ENCODE measurements at places on chromosomes 4 and X. TPM values are rescaled to one million over a fixed set of nuclear protein-coding genes. Genes with fewer than 3 reads are reported as not detected.

HEPH gene
- total RNA-seq = 0.20 TPM

CT45A1 gene
- not detected for total RNA-seq

PNMA6F gene
- total RNA-seq = not detected

HERC5 gene
- total RNA-seq = 57.7 TPM

PARM1 gene
- total RNA-seq = not detected

NPY1R gene
- not detected for total RNA-seq

AP1S2 gene
- 21.0 TPM for total RNA-seq

GAGE12J gene
- total RNA-seq = not detected

ZFP42 gene
- total RNA-seq = 0.12 TPM

MAGEB10 gene
- total RNA-seq = not detected

GYPB gene
- not detected for total RNA-seq

TMSB15A gene
- 0.54 TPM for total RNA-seq

GATA1 gene
- total RNA-seq = not detected

TMEM187 gene
- total RNA-seq = 5.2 TPM

BEX5 gene
- total RNA-seq = 1.4 TPM

FMR1 gene
- total RNA-seq = 58.8 TPM

MSX1 gene
- not detected for total RNA-seq

MAGEE2 gene
- total RNA-seq = not detected

CXorf49 gene
- total RNA-seq = not detected

ARHGAP36 gene
- total RNA-seq = not detected

INTS6L gene
- total RNA-seq = 24.7 TPM

ZCCHC12 gene
- total RNA-seq = not detected

HSFX3 gene
- not detected for total RNA-seq

FGF5 gene
- total RNA-seq = not detected

PHEX gene
- 0.34 TPM for total RNA-seq

PITX2 gene
- total RNA-seq = not detected

MAOB gene
- total RNA-seq = not detected

ZFP92 gene
- 2.5 TPM for total RNA-seq

VSIG1 gene
- 3.0 TPM for total RNA-seq

RAB40A gene
- 0.20 TPM for total RNA-seq

PTTG2 gene
- 1.7 TPM for total RNA-seq

MAOA gene
- total RNA-seq = 0.39 TPM

ASMT gene
- not detected for total RNA-seq

SLC10A6 gene
- not detected for total RNA-seq

ADH1B gene
- total RNA-seq = not detected

LPAR4 gene
- total RNA-seq = not detected

L1CAM gene
- total RNA-seq = 9.7 TPM

POF1B gene
- 0.29 TPM for total RNA-seq

HAND2 gene
- total RNA-seq = not detected

SORBS2 gene
- not detected for total RNA-seq

CYBB gene
- 0.32 TPM for total RNA-seq

GPRASP2 gene
- total RNA-seq = 0.37 TPM

PRIMPOL gene
- 15.5 TPM for total RNA-seq

PHOX2B gene
- total RNA-seq = not detected

AFM gene
- total RNA-seq = not detected

PAGE2 gene
- total RNA-seq = not detected

ACE2 gene
- not detected for total RNA-seq

CCKAR gene
- not detected for total RNA-seq

AMOT gene
- total RNA-seq = 1.8 TPM

ADH1A gene
- total RNA-seq = not detected

MAGEB2 gene
- total RNA-seq = not detected

TRAM1L1 gene
- total RNA-seq = not detected

LRAT gene
- not detected for total RNA-seq

F11 gene
- total RNA-seq = not detected

GC gene
- not detected for total RNA-seq

Data from T-helper 1 cell treated with Interleukin-12 subunit alpha and Interleukin-12 subunit beta and Interleukin-4 antibody, amounts not matched to agents 30 ng/mL and 1 ng/mL, for 36 hours (primary cell).